ENCODE measurements at places on chromosomes 2 and 18.

- DNase-seq: no peak
These were observed 532.7 kb upstream of the POU3F3 start for GRCh38 chr2:104321116-104321795.

- no peak for DNase-seq
These were observed 242.4 kb upstream of the ZNF521 start for GRCh38 chr18:25594351-25594750.

- no peak for DNase-seq
These were observed 78.5 kb downstream of the PRKCE start for GRCh38 chr2:45729753-45730512.

- DNase-seq: no peak
These were observed 588.6 kb downstream of the NRXN1 start for GRCh38 chr2:50443288-50443687.

- DNase-seq: no peak
These were observed 83.3 kb downstream of the ZCCHC2 start for GRCh38 chr18:62606106-62606505.

DNA sequence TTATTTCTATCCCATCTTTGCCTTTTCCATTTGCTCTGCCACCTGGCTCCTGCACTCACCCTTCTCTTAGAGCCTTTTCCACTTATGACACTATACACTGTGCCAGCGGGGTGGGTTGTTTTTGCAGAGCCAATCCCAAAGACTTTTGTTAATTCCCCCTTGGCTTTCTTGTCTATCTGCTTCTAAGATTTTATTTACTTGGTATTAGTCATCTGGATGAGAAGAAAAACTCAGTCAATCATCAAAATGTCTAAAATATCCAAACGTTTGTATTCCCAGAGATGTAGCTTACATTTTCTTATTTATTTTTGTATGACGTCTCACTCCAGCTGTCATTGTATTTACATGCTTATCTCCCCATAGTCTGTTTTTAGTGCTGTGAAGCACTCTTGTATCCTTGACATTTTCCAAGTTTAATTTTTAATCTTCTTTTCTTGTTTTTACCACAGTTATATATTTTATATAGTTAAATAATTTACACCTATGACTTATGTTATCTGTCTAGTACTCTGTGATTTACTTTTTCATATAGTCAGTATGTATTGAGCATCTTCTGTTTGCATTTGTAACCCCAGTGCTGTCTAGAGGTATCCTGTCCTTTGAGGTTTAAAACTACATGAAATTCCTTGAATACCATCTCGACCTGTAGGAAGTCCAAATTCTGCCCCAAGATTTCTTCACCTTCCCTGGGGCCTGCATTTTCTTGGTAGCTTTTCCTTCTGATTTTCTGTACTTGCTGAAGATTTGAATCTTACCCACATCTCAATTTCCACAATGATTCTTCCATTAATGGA lies 55.1 kb downstream of the COL4A3 start:
- no peak for DNase-seq

GRCh38 chr2:219176818-219177551 lies at the start of gene CNPPD1:
Gene CNPPD1, minus strand, starts transcription at chr2:219176925. Its CDS starts 97 bp downstream, at chr2:219176828.
- DNase-seq: peak; percentile 87

DNA sequence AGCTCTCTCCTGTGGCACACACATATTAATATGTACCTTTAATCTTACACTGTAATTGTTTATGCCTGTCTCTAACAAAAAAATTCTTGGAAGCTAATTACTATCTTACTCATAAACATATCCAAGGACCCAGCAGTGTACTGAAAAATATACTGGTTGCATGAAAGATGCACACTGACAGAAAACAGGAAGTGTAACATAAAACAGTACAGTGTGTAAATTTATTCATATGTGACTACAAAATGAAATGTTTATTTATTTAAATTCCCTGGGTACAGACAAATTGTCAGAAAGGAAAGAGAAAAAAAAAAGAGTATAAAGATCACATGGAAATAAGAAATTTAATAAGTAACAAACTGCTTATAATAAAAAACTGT lies 28.5 kb downstream of the TMEM131 start:
- no peak for DNase-seq

DNA sequence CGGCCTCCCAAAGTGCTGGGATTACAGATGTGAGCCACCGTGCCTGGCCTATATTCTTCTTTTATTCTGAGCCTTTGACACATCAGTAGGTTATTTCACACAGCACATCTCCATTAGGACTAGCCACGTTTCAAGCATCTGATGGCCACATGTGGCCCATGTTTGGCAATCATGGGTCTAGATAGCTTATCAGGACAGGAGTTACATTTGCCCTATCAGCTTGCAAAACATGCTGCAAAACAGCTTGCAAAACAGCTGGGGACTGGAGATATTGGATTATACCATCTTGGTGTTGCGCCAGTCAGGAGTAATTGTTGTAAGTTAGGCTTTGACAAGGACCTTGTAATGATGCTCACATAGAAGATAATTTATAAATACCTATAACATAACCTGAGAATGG lies 94.9 kb downstream of the GBX2 start:
- DNase-seq: no peak

DNA sequence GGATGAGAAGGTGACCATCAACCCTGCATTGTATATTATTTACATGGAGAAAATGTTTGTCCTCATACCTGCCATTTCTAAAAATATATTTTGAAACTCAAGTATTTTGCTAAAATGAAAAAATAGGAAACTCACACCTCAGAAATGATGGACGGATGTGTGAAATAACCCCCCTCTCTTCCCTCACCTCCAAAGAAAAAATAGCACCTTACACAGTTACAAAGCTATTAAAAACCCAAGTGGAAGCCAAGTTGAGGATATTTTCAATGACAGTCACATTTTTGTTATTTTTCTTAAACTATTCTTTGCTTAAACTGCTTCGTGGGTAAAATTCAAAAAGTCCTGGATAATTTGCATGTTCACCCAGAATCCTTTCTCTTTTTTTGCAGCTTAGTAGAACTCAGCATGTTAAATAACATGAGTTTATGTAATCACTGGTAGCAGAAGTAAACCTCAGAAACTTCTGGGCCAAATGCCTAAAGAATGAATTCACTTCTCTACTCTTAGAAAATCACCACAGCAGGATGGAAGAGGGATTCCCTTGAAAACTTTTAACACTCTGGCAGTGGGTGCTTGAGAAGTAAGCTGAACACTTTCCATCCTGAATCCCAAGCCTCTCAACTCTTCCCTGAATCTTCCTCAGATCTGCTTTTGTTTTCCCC lies 768 bp downstream of the DSC1 start:
- no peak for DNase-seq

DNA sequence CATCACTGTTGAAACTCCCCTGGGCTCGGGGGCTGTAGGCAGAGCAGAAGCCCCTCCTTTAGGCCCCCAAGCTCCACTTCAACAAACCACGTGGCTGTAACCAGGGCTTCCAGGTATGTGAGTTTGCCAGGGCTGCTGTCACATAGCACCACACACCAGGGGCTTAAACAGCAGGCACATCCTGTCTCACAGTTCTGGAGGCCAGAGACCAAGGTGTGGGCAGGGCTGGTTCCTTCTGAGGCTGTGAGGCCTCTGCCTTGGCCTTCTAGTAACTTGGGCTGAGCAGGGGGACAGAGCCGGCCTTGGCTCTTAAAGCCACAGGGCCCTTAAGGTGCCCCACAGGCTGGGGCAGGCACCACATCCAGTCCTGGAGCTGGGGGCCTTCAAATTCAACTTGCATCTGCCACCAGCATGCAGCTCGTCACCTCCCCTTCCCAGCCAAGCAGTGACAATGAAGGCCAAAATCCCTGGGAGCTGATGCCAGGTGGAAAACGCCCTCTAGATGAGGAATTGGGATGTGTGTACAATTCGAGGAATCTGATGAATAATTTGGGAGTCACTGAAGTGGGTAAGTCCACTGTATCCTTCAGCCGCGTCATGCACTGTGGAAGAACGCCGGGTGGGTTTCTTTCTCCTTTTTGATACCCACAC lies 104.2 kb upstream of the ODC1 start:
- no peak for DNase-seq

GRCh38 chr2:218856896-218857243 lies 2.7 kb upstream of the WNT6 start:
- DNase-seq: no peak

- DNase-seq: no peak
These were observed 8.9 kb downstream of the EMILIN2 start for GRCh38 chr18:2855560-2856350.

GRCh38 chr18:3660739-3661515 lies 211.0 kb downstream of the TGIF1 start:
- DNase-seq: no peak

DNA sequence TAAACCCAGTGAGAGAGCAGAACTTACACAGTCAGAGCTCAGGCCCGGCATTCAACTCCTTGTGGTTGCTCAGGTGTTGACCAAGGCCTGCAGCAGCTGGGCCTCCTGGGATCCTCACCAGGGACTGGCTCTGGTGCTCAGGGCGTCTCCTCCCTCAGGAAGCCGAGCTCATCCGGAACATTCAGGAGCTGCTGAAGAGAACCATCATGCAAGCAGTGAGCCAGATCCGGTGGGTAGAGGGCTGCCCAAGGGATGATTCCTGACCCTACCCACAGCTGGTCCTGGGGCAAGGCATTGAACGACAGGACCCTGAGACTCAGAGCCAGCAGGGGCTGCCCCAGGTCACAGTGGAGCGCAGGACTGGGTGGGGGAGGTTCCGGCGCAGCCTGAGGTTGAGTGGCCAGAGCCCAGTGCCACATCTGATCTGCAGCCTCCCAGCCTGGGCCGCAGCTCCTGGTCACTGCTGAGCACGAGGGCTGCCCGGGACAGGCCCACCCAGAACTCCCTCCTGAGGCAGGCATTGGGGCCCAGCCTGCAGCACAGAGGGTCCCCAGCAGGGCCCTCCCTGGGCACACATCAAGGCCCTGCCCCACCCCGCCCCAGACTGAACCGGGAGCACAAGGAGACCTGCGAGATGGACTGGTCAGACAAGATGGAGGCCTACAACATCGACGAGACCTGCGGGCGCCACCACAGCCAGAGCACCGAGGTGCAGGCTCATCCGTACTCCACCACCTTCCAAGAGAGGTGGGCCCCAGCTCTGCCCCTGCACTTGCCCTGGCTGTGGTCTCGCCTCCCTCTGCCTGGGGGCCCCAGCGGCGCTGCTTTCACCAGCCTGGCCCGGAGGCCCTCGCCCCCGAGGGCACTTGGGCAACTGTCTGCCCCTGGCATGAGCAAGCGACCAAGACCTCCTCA lies 2.4 kb downstream of the TEKT4 start:
- no peak for DNase-seq

- DNase-seq: no peak
These were observed at the start of gene TUBB6 for GRCh38 chr18:12307701-12308385. Gene TUBB6, plus strand, starts transcription at chr18:12308241. Its CDS starts 52 bp downstream, at chr18:12308293.

DNA sequence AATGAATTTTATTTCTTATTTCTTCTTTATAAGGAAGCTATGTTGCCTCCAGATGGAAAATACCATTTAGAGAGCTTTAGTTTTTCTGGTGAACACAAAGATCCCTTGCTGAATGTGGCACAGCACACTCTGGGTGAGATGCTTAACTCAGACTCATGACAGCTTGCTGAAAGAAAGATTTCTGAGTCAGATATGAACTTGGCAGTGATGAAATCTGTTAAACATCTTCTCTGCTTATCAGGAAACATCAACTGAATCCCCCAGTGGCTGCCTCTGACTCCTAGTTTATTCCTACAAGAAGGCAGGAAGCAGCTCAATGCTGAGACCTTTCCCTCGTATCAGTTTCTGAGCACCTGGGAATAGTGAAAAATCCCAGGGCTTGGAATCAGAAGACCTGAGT lies 162.8 kb downstream of the OSR1 start:
- DNase-seq: no peak

- DNase-seq: no peak
These were observed 24.2 kb upstream of the ZDBF2 start for GRCh38 chr2:206250041-206250897.

GRCh38 chr2:8750221-8750620 lies 68.4 kb downstream of the ID2 start:
- DNase-seq: no peak

DNA sequence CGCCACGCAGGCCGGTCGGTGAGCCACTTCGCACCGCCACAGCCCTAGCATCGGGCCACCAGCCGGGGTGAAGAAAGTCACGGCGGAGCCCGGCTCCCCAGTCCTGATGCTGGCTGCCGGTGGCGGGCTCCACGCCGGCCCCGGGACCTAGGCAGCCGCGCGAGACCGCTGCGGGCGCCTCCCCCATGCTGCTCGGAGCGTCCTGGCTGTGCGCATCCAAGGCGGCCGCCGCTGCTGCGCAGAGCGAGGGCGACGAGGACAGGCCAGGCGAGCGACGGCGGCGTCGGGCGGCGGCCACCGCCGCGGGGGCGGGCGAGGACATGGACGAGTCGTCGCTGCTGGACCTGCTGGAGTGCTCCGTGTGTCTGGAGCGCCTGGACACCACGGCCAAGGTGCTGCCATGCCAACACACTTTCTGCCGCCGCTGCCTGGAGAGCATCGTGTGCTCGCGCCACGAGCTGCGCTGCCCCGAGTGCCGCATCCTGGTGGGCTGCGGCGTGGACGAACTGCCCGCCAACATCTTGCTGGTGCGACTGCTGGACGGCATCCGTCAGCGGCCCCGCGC lies 433 bp downstream of the SH3RF3 start:
- no peak for DNase-seq

- no peak for DNase-seq
These were observed 50.1 kb upstream of the KCNH7 start for GRCh38 chr2:162888652-162889051.

DNA sequence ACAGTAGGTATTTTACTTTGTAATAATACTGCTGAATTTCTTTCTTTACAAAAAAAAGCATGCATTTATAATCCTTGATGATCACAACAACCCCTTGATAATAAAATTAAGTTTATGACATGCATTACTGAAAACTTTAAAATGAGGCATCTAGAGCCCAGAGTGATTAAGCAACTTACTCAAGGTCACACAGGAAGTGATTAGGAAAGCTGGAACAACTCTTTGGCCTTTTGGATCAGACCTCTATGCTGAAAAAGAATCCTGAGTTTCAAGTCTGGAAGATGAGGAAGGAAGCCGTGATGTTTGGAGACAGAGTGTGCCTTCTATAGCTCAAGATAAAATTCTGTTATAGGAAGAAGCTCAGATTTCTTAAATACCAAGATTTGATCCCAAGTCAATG lies 105.0 kb upstream of the ATP8B1 start:
- no peak for DNase-seq

- DNase-seq: no peak
These were observed 234.5 kb downstream of the RBM43 start for GRCh38 chr2:151027151-151027550.

DNA sequence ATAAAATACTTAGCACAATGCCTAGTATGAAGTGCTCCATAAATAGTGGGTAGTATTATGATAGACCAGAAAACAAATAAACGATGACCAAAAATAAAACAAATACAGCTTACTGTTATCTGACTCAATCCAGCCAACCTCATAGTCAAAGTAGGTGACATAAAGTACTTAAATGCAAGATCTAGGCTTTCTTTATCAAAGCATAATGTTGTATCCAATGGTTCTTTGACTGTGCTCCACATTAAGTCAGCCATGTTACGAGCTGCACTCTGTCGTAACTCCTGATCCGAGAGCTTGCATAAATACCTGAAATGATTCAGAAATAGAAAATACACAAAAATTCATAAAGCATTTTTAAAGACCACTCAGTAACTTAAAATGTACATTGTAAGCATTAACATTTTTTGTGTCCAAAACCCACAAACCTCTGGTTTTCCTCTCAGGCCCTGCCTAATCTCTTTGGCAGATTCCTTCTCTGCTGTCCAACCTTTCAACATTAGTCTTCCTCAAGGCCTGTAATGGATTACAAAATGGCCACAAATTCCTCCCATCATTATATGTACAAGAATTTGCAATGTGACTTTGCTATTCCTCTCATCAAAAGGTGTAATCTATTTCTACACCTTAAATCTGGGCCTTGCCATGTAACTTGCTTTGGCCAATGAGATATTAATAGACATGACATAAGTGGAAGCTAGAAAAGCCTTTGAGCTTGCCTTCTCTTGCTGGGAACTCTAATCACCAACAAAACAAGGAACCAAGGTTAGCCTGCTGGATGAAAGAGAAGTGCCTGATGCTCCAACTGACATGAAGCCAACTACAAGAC lies 90.6 kb downstream of the USP34 start:
- DNase-seq: no peak

Measured in activated gamma-delta T cell (primary cell).